ENCODE measurements at places on chromosomes 16 and 17.

DNA sequence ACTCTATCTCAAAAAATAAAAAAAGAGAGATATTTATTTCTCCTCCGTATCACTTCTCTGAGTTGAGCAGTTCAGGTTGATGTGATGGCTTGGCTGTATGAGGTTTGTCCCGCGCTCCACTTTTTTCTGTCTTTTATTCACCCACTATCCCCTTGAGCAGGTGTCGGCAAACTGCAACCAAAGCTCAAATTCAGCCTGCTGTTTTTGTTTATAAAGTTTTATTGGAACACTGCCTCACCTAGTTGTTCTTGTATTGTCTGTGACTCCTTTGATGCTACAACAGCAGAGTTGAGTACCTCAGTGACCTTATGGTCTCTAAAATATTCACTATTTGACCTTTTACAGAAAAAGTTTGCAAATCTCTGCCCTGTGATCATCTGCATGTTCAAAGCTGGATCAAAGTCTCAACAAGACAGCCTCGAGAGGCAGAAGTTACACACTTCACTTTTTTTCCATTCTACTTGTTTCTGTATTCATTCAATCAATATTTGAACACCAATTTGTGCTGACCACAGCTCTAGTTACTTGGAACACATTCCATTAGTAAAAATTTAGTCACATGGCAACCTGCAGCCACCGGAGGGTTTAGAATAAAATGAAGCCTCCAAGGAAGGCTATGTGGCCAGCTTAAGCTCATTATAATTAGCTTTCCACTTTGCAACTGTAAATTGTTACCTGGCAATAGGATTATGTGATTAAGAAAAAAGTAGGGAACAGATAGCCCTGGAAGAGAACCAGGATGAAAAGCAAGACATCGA is 945.8 kb downstream of the KCNJ2 start:
- no peak for DNase-seq

DNA sequence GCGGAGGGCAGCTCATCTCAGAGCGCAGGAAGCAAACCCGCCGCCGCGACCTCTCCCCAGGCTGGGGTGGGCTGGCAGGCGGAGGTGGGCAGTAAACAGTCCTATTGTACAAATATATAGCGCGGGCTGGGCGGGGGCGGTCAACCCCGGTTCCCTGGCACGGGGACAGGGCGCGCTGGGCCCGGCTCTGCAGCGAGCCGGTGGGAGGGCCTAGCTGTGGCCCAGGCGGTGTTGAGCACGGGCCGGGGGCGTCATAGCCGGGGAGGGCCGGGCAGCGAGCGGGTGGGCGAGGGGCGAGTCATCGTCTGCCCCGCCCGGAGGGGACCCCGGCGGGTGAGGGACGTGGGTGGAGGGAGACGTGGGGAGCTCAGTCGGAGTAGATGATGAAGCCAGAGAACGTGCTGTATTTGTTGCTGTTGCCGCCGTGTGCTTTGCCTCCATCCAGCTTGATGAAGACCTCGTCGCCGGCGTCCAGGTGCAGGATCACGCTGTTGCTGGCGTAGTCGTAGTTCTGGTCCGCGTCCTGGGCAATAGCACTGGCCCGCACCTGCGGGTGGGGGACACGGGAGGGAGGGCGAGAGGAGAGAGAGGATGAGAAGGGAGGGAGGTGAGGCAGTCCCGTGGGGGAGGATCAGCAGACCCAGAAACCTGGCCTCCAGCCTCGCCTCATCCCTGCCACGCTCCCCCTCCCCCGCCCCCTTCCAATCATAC is 8.1 kb downstream of the C1QL1 start:
- DNase-seq: no peak

GRCh38 chr17:72340836-72341235 is 220.0 kb downstream of the SOX9 start:
- no peak for DNase-seq

DNA sequence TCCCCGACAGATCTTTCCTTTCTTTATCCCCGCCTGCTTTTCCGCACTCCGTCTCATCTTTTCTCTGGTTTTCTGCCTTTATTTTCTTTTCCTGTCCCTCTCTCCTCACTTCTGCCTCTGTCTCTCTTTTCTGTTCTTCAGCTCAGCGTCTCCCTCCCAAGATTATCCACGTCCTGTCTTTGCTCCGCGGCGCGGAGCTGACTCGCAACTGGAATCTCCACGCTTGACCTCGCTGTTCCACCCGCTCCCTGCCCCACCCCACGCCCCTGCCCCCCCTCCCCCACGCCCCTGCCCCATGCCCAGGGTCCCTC is 4.9 kb upstream of the LHX1 start:
- DNase-seq: no peak

- no peak for DNase-seq
These were observed 172.9 kb downstream of the FTO start for GRCh38 chr16:53876811-53877210.

DNA sequence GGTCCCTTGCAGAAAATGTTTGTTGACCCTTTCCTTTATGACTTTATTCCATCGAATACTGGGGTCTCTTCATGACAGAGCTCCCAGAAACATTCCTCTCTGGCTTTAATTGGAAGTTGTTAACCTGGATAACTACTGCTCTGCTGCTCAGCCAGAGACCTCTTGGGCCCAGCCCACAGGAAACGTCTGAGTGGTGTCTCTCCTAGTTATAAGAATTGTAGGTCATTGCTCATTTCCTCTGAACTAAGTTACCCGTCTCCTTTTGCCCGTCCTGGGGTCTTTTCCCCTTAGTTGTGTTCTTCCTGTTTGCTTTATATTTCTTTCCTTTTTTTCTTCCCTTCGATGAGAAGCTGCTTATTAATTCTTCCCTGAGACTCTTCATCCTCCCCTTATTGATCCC is 9.0 kb downstream of the MAP2K6 start:
- DNase-seq: no peak

GRCh38 chr16:86085795-86086194 is 186.8 kb downstream of the IRF8 start:
- DNase-seq: no peak

GRCh38 chr16:64745258-64745930 is 376.5 kb downstream of the CDH11 start:
- DNase-seq: no peak

DNA sequence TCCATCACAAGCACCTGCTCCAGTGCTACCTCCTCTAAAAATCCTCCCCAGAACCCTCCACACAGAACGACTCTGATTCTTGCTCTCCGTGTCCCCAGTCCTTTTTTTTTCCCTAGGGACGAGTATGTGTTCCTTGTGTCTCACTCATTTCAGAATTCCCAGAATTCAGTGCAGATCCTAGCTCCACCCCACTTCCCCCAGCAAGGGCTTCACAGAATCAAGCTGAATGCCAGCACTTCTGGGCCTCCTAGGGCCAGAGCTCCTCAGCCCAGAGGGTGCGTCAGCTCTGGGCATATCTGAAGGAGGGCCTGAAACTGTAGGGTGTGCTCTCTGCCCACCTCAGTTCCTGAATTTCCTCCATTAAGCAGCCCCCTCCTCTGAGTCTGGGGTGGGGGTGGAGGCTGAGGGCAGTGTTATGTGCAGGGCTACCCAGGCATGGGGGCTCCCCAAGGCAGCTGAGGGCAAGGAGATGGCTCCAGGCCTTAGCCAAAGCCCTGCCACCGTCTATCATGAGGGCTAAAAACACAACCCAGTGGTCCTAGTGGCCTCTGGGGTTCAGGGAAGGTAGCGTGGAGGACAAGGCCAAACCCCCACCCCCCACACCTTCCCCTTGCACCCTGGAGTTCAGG is 6.5 kb downstream of the UNC119 start:
- no peak for DNase-seq

- DNase-seq: no peak
These were observed 1.4 kb downstream of the RANBP10 start for GRCh38 chr16:67804853-67805542.

DNA sequence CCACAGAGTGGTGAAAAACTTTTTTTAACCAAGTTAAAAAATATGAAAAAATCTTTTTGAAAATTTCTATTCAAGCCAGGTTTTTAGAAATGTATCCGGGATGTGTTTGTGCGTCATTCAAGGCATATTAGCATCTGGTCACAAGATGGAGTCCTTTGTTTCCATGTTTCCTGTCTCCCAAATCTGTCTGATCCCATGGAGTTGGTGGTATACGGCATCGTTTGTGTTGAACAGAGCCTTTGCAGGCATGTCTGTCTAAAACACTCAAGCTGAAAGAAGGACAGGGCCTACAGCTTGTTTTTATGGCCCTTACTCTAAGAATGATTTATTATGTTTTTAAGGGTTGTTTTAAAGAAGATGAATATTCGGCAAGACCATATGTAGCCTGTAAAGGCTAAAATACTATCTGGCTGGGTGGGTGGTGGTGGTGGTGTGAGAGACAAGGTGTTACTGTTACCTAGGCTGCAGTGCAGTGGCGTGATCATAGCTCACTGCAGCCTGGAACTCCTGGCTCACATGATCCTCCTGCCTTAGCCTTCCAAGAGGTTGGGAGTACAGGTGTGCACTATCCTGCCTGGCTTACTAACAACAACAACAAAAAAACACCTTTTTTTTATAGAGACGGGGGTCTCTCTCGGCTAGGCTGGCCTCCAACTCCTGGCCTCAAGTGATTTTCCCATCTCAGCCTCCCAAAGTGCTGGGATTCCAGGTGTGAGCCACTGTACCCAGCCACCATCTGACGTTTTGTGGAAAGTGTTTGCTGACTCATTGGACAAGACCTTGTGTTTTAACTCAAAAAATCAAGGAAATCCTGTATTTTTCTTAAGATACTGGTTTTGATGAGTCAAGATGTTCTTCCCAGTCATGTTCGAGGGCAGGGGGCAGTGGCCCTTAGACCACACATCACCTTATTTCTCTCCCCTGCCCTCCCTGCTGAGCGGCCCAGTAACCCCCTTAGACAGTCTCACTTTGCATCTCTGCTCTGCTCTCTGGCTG is 52.2 kb downstream of the NDE1 start:
- DNase-seq: peak; percentile 9

- DNase-seq: no peak
These were observed 26.9 kb upstream of the COX10 start for GRCh38 chr17:14042411-14042810.

- peak; percentile 96 for DNase-seq
These were observed 4.9 kb upstream of the NDRG4 start for GRCh38 chr16:58494981-58495520.

DNA sequence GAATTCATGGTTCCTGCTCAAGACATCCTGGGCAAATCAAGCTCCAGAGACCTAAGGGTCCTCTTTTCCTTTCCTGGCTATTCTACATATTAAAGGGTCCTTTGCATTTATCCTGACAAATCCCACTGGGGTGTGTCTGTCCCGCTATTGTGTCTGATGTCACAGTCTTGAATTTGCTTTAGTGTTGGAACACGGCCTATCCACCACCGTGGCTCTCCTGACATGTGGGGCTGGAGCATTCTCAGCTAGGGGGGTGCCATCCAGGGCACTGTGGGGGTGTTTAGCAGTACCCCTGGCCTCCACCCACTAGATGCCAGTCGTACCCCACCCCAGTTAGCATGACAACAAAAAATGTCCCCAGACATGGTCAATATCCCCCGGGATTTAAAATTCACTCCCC is 92.9 kb downstream of the IRF8 start:
- DNase-seq: no peak

GRCh38 chr17:281365-281999 is 71.1 kb downstream of the RPH3AL start:
- no peak for DNase-seq

- DNase-seq: no peak
These were observed 44.9 kb downstream of the TTC19 start for GRCh38 chr17:16044487-16044886.

GRCh38 chr17:43905985-43906852 is 1.1 kb downstream of the MPP2 start:
- DNase-seq: peak; percentile 26

- DNase-seq: no peak
These were observed 188.9 kb downstream of the CPPED1 start for GRCh38 chr16:12614662-12615278.

GRCh38 chr17:55314784-55315491 is 50.2 kb downstream of the HLF start:
- no peak for DNase-seq

GRCh38 chr16:18834864-18835263 is 33.5 kb upstream of the ARL6IP1 start:
- DNase-seq: no peak

- no peak for DNase-seq
These were observed 45.7 kb downstream of the AATF start for GRCh38 chr17:36994438-36994837.

DNA sequence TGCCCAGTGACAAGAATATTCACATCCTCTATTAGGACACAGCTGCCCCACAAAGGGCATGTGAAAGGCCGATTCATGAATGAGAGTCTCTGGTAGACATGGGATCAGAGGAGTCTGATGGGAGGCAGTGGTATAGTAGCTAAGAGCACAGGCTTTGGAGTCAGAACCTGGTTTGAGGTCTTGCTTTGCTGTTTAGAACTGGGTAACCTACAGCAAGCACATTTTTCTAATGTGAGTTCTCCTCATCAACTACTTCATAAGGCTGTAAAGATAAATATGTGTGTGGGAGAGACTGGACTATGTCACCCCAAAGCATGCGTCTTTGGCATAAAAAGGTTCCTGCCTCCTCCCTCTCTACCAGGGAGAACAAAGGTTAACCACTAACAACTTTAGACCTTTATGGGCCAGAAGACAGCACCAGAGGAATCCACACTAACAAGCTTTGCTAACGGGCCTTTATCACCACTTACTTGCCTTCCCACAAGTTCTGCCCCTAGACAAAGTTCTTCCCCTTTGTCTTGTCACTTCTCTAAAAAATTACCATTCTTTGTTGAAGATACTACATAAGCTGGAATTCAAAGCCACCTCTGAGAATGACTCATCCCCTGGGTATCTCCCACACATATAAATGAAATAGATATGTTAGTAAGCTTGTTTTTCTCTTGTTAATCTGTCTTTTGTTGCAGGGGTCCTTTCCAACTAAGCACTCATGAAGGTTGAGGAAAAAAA is 21.1 kb downstream of the CDR2 start:
- DNase-seq: no peak

- DNase-seq: no peak
These were observed 1.8 kb upstream of the CLUAP1 start for GRCh38 chr16:3498988-3499387.

GRCh38 chr16:58500430-58501241 is 693 bp downstream of the NDRG4 start:
- DNase-seq: no peak

DNA sequence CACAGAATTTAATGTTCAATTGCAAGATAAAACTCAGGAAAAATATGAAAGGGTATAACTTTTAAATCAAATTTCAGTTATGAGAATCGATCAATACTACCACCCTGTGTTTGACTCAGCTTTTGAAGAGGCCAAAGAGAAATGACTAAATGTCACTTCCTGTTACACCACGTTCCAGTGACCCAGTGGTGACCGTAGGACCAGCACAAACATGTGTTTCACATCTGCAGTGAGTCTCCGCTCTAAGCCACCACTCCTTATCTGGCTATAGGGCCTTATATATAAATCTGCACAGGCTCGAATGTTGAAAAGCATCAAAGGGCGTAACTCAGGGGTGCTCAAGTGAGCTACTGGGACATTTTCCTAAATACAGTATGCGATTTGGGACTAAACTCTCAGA is 36.1 kb downstream of the CYB5D2 start:
- DNase-seq: no peak

All from amniotic stem cell (primary cell).